Activated CD4-positive, alpha-beta T cell treated with anti-CD3 and anti-CD28 coated beads, Interleukin-2, amount 50 U/mL, for 48 hours (primary cell): ENCODE measurements at places on chromosomes 13 and 19.

DNA sequence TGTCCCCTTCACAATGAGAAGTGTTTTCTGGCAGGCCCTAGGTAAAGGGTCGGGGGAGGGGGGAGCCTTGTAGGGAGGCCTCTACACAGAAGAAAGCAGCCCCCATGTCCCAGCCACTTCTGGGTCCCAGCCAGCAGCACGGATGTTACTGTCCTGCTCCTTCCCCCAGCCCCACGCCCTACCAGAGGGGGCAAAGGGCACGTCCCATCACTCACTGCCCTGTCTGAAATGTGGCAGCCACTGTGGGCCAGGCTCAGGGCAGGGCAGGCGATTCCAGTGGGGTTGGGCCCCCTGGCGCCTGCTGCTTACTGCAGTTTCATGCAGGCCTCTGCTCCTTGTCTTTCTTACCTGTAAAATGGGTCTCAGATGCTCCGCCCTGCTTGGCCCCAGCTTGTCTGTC, 6.1 kb upstream of the SLC25A42 start:
- DNase-seq, result no peak

- DNase-seq, result no peak
These were observed 807 bp downstream of the PGLYRP1 start for GRCh38 chr19:46022061-46022430.

DNA sequence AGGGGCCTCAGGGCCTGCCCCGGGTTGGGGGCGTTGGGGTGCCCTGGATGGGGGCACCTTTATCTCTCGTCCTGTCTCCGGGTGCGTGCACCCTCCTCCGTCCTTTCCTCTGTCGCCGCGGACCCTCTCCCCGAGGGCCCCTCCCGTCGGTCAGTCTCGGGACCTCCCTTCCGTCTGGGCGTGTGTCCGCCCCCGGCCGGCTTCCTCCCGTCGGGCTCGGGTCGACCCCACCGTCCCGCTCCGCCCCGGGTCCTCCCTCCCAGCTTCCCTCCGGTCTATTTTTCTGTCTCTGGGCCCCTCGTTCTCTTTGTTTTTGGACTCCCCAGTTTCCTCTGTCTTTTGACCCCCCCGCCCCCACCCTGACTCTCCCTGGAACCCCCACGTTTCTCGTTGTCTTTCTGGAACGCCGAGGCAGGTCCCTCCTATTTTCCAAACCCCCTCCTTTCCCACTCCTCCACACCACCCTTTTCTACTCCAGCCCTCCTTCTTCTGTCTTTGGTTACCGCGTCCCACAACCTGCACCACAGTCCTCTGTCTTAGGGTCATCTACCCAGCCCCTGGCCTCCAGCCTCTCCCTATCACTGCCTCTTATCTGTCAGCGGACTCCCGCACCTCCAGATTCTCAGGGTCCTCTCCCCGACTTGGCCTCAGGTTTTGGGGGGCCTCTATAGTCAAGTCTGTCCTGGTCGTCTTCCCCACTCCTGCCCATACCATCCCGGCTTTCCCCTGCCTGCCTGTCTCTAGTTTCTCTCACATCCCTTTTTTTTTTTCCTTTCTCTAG, 757 bp downstream of the EGLN2 start:
- peak; percentile 51 for DNase-seq

- no peak for DNase-seq
These were observed 9.0 kb downstream of the RHPN2 start for GRCh38 chr19:33055718-33056117.

GRCh38 chr13:20127562-20128458, 33.0 kb downstream of the GJA3 start:
- peak; percentile 60 for DNase-seq

DNA sequence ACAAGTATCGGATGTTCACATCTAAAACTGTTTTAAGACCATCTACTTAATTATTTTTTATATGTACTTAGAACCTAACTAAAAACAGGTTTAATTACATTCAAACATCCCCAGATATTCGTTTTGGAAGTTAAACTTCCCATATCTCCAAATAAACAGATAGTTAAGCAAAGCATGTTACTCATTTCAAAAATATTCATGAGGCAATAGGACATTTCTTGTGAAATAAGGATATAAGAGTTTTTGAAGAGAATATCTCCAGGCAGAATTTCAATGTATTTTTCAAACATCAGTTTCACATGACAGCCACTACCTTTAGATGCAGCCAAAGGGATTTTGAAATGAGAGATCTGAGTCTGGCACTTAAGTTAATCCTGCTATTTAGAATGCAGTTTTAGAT, 697.5 kb downstream of the SLITRK1 start:
- DNase-seq, result no peak

DNA sequence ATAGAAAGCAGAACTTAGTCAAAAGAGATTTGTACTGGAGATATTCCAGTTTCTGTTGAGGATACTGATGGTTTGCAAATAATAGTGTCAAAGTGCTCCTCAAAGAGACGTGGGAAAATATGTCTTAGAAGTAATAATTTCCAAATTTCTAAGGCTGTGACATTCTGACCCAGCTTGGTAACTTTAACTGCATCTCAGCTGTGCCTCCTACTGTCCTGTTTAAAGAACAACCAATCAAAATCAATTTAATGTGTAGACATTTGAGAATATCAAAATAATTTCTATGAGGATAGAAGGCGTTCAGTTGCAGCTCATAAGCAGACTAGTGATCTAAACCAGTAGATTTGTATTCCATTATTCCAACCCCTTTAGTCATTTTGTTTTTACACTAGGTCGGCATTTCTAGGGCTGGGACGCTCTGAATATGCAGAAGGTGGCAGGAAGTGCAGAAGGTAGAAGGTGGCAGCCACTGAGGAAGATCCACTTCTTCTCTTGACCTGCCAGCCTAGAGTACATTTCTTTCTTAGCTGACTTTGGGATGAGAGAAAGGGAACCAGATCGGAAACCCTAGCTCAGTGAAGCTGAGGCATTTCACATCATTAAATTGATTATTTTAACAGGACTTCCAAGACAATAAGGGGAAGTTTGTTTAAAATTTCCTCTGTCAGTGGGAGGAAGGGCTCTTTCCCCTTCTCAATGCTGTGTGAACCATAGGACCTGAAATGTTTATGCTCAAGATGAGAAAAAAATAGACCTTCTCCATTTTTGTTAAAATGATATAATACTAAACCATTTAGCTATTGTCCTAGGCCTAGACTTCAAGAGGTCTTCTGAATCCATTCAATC, 67.5 kb downstream of the COL4A1 start:
- no peak for DNase-seq

- no peak for DNase-seq
These were observed 1052.8 kb upstream of the SPRY2 start for GRCh38 chr13:81393721-81394120.

DNA sequence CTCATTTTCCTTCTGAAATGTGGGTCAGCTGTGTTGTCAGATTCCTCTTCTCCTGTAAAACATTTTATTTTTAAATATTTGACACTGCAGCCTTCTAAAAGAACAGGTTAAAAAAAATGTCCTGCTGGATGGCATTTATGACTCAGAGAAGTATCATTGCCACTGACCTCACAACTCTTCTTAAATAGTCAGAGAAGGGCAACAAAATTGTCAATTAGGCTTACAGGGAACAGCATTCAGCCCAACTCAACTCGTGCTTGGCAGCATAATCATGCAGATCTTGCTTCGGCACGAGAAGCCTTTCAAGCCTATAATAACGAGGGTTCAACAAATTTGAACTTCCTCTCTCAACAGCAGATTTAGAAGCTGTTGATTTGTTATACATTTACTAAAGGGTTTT, 296.7 kb upstream of the DACH1 start:
- DNase-seq, result no peak

- peak; percentile 29 for DNase-seq
These were observed 203.1 kb upstream of the EDNRB start for GRCh38 chr13:78121459-78122348.

- no peak for DNase-seq
These were observed 1.6 kb downstream of the TMIGD2 start for GRCh38 chr19:4300589-4300988.

GRCh38 chr13:39415008-39415802, 187.8 kb downstream of the LHFPL6 start:
- peak; percentile 11 for DNase-seq

DNA sequence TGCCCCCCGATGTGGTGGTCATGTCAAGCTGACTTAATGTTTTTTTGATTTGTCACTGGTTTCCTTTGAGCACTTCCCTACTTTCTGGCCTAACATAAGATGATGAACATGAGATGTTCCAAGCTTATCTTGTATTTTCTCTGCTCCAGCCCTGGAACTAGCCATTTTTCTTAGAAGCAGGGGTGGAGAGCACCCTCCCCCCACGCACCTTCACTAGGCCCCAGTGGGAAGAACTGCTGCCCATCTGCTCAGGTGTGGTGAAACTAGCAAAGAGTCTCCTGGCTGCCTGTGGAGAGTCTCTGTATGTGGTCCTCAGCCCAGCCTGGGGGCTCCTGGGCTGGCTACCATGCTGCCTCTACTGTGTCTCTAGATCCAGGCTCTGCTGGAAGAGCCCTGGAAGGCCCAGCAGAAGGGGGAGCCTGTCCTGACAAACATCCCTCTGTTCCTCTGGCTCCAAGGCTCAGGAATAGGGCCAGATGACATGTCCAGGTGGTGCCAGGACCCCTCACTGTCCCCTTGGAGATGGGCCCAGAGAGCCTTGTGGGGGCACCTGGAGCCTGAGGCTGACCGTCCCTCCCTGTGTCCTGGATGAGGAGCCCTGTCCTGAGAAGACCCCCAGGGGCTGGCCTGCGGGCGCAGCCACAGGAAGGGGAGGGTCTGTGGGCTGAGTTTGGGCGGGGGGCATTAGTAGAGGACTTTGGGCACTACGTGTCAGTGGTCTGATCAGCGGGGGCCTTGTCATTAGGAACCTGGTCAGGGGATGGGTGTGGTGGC, 4.8 kb upstream of the ZNF14 start:
- no peak for DNase-seq

DNA sequence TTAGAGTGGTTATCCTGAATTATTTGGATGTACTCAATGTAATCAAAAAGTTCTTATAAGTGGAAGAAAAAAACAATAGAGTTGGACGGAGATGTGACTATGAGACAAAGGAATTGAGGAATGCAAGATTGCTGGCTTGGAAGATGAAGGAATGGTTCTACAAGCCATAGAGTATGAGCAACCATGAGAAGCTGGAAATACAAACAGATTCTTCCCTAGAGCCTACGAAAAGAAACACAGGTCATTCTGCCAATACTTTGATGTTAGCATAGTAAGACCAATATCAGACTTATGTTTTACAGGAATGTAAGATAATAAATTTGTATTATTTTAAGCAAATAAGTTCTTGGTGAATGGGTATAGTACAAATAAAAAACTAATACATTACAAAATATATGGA, 249.2 kb downstream of the DIAPH3 start:
- DNase-seq, result no peak

DNA sequence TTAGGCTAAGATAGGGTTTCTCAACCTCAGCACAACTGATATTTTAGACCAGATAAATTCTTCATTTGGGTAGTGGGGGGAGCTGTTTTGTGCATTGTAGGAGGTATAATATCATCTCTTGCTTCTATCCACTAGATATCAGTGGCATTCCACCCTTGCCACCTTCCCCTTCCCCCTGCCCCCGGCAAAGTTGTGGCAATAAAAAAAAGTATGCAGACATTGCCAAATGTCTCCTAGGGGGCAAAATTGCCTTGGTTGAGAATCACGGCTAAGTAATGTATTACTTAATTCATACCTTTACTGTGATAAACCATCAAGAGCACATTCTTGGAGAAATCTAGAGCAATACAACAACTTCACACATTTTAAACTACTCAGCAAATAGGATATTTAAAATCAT, 51.4 kb downstream of the UBL3 start:
- no peak for DNase-seq

- DNase-seq, result no peak
These were observed 739 bp upstream of the ILF3 start for GRCh38 chr19:10653482-10653731.

DNA sequence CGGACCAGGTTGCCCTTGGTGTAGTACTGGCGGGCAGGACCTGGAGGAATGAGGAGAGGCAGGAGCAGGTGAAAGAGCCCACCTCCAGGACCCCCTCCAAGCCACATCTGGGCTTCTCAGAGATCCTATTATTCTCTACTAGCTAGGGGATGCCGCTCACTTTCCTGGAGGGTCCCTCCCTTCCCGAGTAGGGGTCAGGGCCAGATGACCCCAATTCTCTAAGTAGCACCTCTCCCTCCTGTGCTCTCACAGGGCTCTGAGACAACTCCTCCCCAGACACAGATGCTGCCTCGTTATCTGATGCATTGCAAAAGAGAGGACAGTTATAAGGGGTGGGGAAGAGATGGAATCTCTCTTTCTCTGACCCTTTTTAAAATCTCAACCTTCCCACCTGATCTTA, 22.9 kb downstream of the GP6 start:
- no peak for DNase-seq

DNA sequence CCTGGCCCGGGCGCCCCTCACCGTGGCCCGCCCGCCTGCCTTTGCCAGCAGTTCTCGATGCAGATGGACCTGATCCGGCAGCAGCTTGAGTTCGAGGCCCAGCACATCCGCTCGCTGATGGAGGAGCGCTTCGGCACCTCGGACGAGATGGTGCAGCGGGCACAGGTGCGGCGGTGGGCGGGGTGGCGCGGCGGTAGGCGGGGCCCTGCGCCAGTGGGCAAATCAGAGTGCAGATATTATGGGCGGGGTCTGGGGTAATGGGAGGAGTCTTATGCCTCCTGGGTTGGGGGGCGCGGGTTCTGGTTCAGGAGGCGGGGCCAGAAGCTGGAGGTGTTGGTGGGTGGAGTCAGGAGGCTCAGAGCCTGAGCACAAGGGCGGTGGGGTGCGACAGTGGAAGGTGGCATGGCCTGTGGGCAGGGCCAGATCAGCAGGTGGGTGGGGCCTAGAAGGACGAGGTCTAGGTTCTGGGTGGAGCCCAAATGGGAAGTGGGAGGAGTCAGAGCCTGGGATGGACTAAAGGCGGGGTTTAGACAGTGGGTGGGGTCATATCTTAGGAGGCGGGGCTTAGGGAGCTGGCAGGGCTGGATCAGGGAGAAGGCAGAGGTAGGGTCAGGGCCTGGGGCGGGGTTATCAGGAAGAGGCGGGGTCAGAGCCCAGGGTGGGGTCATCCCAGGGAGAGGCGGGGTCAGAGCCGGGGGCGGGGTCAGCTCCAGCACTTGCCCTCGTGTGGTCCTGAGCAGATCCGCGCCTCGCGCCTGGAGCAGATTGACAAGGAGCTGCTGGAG, 5.6 kb downstream of the APC2 start:
- peak; percentile 69 for DNase-seq

DNA sequence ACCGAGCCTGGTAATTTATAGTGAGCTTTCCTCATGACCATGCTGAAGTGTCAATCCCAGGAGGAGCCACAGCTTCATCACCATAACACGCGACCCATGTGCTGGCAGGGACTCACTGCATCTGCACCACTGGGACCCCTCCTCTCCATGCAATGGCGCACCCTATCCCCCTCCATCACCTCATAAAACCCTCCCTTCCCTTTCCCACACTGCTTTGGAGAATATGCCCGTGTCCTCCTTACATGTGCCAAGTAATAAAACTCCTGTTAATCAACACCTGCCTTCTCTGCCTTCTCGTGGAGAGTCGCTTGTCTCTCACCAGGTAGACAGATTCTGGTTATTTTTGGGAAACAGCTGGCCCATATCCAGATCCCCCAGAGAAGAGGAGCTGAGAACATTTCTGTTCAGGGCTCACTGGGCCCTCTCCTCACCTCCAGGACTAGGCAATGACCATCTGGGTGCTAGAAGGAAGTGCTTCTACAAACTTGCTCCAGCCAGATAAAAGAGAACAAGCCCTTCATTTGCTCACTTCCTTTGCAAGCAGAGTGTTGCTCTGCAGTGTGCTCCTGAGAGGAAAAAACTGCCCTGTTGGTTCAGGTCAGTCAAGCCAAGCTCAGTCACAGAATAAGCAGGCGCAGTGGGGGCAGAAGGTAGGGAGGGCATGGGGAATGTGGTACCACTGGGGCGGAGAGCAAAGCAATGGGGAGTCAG, 894.3 kb downstream of the UQCRFS1 start:
- no peak for DNase-seq
